Fibroblast of the aortic adventitia (primary cell): ENCODE measurements at places on chromosomes 5 and 9. TPM values are rescaled to one million over a fixed set of nuclear protein-coding genes. Genes with fewer than 3 reads are reported as not detected.

Gene GABRA1
- total RNA-seq, result not detected in 2 replicates

GRCh38 chr5:145450286-145450885 is 384.8 kb downstream of the PRELID2 start:
- no peak for DNase-seq

- peak; percentile 86 for DNase-seq
These were observed 92.1 kb downstream of the DAB2IP start for GRCh38 chr9:121743441-121744001.

- DNase-seq, result no peak
These were observed 15.5 kb downstream of the SLC22A4 start for GRCh38 chr5:132309679-132310078.
